BE2C (cell line): ENCODE measurements at places on chromosomes 2 and 18.

DNA sequence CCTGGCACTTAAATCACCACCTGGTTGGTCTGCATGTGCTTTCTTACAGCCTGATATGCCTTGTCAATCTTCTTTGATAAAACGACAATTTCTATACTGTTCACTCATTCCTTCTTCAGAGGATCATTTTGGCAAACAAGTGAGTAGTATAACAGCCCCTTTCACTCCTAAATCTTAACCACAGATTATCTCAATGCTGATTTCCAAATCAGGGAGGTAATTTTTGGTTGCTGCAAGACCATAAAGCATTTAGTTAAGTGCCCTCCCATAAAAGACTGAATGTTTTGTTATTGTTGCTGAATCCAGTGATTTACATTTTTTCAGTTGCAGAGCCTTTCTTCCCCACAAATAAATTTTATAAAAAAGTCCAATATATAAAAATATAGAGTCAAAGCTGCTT lies 129.2 kb upstream of the CYP26B1 start:
- DNase-seq = no peak

GRCh38 chr2:107595285-107595684 lies 231.4 kb upstream of the RGPD4 start:
- no peak for DNase-seq

GRCh38 chr2:238916875-238917590 lies 69.1 kb downstream of the TWIST2 start:
- no peak for DNase-seq

DNA sequence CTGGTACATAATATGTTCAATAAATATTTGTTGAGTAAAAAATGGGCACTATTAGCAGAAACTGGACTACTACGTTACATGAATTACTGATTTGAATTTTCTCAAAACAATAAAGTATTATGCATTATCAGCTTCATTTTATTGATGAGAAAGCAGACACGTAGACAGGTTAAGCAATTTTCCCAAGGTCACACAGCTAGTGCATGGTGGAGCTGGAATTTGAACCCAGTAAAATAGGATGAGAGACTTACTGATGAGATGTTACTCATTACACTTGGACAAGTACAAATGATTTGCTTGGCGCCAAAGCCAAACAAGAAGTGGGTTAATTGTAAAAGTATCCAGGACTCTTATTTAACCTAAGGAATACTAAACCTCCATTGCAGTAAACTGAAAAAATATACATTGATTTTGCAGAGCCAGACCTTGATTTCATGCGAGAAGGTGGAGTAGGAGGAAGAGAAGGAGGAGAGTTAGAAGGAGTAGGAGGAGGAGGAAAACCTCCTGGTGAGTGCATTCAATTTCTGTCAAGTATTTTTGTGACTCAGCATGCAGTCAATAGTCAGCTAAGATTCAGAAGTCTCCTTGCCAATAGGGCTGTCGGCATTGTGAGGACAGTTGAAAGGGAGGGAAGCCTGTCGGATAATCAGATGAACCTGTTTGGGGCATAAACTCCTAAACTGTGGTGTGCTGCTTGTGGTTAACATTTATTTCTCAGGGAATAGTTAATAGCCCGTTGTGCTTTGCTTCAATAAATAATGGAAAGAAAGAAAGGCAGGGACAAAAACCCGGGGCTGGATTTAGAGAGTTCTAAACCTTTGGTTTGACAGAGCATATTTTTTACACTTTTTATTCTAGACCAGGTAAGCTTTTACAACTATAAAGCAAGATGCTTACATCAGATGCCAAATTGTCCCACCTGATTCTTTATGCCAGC lies 77.0 kb upstream of the TACR1 start:
- no peak for DNase-seq

- no peak for DNase-seq
Observed at GRCh38 chr2:205965707-205966106, 120.3 kb downstream of the INO80D start.

DNA sequence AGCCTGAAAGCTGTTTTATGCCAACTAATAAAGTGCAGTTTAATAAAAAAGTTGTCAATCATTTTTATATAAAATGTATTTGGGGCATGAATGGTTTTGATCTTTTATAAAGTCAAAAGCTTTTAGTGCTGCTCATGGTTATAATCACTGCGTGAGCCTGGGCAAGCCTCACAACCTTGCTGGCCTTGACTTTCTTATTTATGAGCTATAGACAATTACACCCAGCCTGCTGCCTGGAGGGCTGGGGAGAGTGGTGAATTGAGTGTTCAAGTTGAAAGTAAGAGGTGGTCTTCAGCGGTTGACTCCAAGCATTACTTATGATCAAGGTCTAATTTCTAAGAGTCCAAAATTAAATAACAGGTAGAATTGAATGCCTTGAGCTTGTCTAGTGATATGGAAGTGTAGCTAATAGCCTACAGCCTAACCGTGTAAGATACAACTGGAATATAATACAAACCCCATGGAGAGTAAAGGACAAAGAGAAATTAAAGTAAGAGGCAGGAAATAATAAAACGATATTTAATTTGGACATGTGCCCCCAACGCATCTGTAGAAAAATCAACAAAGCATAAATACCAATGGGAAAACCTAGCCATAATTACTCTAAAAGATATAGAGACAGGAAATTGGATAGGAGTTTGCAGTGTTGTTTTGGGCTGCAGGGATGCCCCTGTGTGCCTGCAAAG lies 106.0 kb upstream of the CYP1B1 start:
- no peak for DNase-seq

GRCh38 chr2:113341191-113341869 lies 62.6 kb upstream of the PAX8 start:
- no peak for DNase-seq

DNA sequence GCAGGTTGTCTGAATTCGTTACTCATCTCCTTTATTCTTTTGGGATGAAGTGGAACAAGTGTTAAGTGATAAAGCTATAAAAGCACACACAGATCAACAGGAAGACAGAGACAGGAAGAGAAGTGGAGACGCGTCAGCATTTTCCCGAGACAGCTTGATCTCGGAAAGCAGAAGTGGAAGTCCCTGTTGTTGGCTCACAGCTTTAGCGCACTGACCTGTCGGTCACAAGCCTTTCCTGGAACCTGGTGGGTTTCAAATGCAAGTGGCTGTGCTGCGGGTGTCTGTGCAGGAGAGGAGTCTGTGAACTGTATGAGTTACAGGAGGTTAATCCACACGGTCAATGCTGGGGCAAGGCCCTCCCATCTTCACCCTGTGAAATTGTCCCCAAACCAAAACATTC lies 116.6 kb upstream of the PELI1 start:
- no peak for DNase-seq

DNA sequence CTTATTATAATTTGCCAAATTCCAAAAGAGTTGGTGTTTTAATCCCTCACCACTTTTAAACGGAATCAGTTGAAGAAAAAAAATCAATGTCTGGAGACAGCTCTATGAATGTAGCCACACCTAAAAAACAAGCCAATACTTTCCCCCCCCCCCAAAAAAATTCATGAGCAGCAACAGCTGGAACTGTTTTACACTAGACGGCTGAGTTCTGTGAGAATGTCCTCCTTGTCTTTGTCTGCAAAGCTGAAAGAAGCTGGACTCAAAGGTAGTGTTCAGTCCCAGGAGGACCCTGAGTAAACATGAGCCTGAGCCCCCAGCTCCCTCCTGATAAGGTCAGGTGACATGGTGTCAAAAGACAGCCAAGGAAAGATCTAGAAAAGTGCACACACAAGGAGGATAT lies 68.2 kb downstream of the ZNF521 start:
- DNase-seq = no peak

- no peak for DNase-seq
Observed at GRCh38 chr2:104405623-104406022, 448.3 kb upstream of the POU3F3 start.

DNA sequence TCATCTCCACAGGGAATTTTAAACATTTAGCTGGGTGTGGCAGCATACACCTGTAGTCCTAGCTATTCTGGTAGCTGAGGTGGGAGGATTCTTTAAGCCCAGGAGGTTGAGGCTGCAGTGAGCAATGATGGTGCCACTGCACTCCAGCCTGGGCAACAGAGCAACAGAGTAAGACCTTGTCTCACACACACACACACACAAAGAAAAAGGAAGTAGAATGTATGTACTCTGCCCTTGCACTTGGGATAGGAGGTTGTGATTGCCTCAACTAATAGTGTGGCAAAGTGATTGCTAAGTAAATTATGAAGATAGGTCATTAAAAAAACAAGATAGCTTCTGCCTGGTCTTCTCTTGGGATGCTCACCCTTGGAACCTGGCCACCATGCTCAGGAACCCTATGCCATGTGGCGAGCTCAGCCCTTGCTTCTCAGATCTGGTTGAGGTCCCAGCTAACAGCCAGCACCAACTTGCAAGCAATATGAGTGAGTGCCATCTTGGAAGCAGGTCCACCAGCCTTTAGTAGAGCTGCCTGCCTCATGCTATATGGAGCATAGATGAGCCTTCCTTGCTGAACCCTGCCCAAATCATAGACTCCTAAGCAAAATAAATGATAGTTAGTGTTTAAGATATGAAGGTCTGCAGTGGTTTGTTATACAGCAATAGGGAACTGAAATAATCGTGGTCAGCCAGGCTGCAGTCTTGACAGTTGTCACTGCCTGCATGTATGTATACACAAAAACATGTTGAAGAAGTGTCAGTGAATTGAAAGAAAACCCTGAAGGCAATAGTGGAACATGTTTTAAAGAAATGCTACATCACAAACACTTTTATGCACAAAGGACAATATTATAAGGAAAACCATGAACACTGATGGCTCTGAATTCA lies 30.1 kb upstream of the PNO1 start:
- no peak for DNase-seq

DNA sequence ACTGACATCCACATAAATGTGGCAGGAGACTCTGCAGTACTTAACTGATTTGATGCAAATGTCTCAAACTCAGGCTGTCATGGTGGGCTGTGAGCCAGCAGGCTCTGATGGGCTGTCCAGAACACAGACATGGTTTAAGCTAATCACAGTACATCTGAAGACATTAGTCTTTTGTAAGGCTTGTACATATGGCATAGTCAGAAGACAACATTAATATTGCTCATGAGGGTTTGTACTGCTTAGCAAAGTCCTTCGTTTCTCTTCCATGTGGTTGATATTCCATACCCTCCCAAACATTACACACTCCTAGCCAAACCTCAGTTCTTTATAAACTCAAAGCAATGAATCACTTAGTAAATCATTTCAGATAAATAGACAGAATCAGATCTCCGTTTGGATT lies 330.6 kb downstream of the RND3 start:
- no peak for DNase-seq

DNA sequence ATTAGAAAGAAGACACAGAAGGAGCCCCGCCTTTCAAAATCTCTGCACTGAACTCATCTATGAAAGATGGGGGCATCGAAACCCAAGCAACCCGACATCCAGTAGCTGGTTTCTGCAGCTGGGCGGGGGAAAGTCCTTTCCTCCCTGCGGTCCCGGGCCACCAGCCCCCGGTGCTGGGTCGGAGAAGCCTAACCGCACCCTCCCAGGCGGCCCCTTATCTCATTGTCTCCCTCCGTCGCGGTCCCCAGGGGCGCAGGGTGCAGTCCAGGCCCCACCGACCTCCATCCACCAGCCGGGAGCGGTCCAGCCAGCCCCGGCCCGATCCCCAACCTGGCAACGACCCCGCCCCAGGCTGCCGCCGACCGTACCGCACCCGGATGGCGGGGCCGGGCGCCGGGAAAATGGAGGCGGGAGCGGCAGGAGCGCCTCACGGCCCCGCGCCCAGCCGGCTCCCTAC lies 452 bp downstream of the RAPH1 start:
- DNase-seq = no peak

GRCh38 chr18:26051843-26052242 lies 38.6 kb downstream of the SS18 start:
- no peak for DNase-seq

DNA sequence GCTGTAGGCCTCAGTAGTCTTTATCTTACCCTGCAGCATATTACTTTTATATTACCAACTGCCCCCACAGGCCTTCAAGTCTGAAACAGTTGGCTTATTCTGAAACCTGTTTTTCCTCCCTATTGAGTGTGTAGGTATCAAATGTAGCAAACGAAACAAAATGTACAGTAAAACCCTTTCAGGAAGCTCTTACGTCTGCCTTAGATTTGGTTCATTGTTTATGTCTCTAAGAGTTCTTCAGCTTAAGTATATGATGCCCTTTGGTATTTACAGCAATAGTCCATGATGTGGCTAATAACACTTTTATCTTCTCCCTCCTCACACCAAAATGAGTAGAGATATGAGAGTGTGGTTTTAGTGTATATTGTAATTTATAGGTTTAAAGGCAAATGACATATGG lies 108.8 kb downstream of the DOCK10 start:
- no peak for DNase-seq

- DNase-seq = no peak
Observed at GRCh38 chr18:31156821-31157763, 5.6 kb downstream of the DSC1 start.
